Right renal pelvis (tissue), 4 donors: ENCODE measurements at places on chromosomes 1 and 21.

GRCh38 chr1:38235705-38236104 is 189.1 kb upstream of the POU3F1 start:
- no peak for DNase-seq

GRCh38 chr1:197399755-197400521 is 131.9 kb downstream of the CRB1 start:
- DNase-seq = no peak

- DNase-seq = no peak
These were observed 496.4 kb downstream of the SETD4 start for GRCh38 chr21:35563885-35564451.

DNA sequence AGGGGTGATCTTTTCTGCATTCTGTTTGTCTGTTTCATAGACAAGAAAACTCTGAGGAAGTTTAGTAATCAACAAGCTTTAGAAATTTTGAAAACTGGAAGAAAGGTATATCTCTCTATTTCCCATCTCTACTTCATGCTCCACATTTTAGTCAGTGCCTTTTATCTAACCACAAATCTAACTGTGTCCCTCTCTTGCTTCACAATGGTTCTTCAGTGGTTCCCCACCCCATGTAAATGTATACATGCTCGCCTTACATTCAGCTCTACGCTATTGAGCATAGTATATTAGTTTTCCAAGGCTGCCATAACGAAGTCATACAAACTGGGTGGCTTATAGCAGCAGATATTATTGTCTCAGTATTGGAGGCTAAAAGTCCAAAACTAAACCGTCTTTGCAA is 14.4 kb upstream of the SAMSN1 start:
- no peak for DNase-seq

- DNase-seq = no peak
These were observed 90.0 kb downstream of the VWA5B1 start for GRCh38 chr1:20380616-20381035.

DNA sequence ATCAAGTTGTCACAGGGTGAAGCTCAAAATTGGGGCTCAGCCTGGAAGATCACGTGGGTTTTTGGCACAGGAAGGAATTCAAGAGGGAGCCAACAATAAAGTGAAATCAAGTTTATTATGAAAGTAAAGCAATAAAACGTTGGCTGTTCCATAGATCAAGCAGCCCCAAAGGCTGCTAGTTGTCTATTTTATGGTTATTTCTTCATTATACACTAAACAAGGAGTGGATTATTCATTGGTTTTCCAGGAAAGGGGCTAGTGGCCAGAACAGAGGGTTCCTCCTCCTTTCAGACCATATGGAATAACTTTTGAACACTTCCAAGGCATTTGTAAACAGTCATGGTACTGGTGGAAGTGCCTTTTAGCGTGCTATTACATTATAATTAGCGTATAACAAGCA is 723.5 kb upstream of the ADAMTS5 start:
- DNase-seq = no peak

DNA sequence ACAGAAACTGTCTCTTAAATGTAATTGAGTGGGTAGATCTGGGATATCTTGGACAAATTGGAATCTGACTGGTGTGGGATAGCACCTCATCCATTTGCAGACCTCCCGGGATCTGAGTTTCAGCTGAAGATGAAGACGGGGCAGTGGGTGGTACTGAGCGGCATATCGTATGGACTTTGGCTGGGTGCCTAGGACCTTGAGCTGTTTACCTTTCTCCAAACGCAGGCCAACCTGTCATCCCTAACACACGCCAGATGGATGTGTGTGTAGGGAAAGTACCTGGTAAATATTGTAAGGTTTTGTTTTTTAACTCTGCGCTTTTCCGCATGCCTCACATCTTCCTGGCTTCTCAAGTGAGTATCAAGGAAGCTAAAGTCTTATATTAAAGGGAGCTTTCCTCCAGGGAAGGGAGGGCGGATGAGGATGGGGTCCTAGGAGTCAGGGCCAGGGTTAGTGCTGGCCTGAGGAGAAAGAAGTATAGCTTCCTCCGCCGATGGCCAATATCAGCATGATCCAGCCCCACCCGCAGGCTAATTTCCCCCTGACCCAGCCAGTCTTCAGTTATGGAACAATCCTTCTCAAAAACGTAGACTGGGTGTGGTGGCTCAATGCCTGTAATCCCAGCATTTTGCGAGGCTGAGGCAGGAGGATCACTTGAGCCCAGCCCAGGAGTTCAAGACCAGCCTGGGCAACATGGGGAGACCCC is 26.2 kb downstream of the ATP8B2 start:
- DNase-seq = no peak

- DNase-seq = no peak
These were observed 94.1 kb downstream of the TENT5C start for GRCh38 chr1:117699953-117700352.

DNA sequence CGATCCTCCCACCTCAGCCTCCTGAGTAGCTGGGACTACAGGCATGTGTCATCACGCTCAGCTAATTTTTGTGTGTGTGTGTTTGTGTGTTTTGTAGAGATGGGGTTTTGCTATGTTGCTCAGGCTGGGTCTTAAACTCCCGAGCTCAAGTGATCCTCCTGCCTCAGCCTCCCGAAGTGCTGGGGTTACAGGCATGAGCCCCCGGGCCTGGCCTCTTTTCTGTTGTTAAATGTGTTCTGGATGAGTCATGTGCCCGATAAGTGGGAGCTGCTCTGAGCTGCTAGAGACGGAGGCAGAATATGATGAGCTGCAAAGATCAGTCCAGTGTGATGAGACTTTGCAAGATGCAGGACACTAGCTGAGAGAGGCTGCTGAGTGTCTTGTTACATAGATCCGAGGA is 75.5 kb downstream of the VPS13D start:
- no peak for DNase-seq

DNA sequence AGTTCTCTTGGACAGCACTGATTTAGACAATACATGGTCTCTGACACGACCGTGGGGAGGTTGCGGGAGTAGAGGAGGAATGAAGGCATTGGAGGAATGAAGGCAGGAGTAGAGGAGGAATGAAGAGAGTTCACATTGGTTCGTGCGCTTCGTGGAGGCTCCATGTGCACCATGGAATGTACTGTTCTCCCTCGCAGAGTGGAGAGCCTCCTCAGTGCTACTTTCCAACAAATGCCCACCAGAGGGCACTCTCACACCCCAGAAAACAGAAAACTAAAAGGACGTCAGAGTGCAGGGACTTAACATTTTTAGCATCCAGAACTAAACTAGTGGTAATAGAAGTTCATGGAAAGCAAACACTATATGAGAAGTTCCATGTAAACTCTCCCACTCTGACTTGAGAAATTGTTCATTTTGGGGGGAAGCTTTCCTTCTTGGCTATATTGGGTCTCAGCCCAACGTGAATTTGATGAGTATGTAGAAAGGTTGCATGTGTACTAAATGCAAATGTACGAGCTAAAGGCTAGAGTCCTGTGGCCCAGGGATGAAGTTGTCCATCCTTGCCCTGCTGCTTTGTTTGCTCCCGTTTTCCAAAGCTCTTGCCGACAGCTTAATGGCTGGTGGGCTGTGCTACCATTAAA is 211.6 kb downstream of the LMX1A start:
- peak; percentile 76 for DNase-seq

DNA sequence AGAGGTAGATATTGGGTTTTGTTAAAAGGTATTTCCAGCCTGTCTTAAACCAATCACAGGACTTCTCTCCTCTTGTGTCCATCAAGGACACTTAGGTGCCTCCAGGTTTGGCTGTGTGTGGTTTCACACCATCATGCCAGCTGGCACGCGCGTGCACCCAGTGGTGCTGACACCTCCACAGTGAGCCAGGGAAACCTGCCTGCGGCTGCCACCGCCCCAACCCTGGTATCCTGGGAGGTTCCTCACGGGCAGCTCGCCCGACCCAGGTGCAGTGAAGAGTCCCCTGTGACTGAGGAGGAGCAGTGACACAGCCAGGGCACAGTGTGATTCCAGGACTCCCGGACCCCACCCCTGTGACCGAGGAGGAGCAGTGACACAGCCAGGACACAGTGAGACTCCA is 13.2 kb upstream of the COL6A2 start:
- no peak for DNase-seq

GRCh38 chr1:44650159-44650831 is 24.0 kb downstream of the TMEM53 start:
- DNase-seq = no peak

- no peak for DNase-seq
These were observed 36.4 kb downstream of the OLFML2B start for GRCh38 chr1:161987303-161987702.

DNA sequence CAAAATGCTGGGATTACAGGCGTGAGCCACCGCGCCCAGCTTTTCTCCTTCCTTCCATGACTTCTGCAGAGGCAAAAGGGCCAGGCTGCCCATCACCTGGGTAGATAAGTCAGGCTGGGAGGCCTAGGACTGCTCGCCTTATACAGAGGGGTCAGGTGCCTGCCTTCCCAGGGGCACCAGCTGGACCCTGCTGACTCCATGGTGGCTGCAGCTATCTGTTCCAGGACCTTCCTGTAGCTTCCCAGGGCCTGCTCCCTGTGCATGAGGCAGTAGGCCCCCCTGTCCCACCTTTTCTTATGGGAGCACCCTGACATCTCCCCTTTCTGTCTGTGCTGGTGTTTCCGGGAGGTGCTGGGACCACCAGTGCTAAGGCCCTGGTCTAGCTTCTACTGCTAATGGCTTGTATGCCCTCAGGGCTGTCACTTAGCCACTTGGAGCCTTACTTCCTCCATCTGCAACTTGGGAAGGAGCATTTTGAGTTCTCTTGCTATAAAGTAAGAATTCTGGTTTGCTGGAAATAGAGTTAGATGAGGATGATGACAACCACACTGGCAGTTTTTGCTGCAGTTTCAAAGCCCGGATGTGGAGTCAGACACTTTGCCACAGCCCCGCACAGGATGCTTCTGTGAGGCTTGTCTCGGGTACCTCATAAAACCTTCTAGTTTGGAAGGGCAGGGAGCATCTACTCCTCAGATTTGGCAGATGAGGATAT is 14.4 kb downstream of the SOX13 start:
- no peak for DNase-seq

DNA sequence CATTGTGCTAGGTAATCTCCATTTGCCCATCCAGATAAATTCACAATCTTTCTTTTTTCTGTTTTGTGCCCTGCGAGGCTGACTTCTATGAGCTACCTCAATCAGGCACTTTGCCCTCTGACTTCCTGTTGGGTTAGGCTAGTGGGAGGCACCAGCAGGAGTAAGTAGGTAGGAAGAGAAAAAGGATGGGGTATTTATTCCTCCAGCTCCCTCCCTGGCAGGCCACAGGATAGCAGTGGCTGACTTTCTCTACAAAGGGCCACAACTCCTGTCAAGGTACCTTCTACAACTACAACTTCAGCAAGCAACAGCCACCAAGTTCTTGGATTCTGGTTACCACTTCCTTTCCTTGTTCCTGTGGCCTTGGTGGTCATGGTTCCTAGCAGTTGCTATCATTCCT is 18.8 kb upstream of the GORAB start:
- DNase-seq = no peak

- DNase-seq = no peak
These were observed 444.7 kb downstream of the CAMTA1 start for GRCh38 chr1:7229696-7230631.

GRCh38 chr1:200506471-200506870 is 96.6 kb upstream of the ZNF281 start:
- no peak for DNase-seq

DNA sequence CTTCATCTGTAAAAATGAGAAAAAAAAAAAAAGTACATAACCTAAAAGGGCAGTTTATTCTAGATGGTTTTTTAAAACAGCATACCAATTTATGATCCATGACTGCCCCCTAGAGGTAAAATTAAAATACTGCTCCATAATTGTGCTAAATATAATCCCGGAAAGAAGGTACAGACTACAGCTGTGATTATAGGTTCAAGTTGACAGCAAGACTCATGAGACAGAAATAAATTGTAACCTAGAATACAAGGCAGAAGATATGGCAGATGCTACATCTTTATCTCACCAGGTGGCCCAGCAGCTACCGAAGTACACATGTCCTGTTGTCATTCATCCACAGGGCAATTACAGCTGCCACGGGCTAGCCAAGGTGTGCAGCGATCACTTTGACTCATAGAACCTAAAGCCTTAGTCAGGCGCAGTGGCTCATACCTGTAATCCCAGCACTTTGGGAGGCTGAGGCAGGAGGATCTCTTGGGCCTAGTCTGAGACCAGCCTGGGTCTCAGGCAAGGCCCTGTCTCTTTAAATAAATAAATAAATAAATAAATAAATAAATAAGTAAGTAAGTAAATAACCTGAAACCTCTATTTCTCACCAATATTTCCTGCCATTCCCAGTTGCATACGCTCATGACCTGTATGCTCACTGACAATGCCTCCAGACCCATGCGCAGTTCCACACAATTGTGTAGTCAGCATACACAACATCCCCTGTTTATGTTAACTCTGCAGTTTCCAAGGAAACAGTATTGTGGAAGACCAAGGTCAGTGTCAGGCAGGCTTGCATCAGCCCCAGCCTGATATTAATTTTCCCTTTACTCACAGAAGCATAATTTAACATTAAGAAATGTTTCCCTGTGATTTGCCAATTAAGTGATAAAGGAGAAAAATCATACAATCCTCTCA is 18.3 kb upstream of the PPIE start:
- DNase-seq = peak; percentile 65

- DNase-seq = no peak
These were observed 49.5 kb downstream of the FASLG start for GRCh38 chr1:172708452-172708851.

DNA sequence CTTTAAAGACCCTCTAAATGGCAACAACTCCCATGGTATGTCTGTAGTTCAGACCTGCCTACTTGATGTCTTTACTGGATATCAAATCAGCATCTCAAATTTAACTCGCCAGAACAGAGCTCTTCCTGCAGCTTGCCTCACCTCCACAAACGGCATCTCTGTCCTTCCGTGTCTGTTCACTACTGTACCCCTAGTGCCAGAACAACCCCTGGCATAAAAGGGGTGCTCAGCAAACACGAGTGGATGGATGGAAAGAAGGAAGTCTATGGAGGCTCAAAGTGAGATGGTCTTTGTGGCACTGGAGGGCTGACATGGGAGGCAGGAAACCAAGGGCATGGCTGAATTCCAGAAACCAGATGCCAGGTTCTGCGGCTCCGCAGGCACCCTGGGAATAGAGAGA is 22.7 kb downstream of the MRPL37 start:
- no peak for DNase-seq

GRCh38 chr1:165287781-165288180 is 68.7 kb downstream of the LMX1A start:
- no peak for DNase-seq

- no peak for DNase-seq
These were observed 13.8 kb downstream of the CFAP74 start for GRCh38 chr1:1989789-1990188.

- DNase-seq = peak; percentile 28
These were observed 691.4 kb downstream of the ADGRL2 start for GRCh38 chr1:82492159-82492558.

- no peak for DNase-seq
These were observed 204.6 kb downstream of the PTBP2 start for GRCh38 chr1:96926176-96926575.
